SK-N-MC (cell line): ENCODE measurements at places on chromosomes 5 and 9.

- DNase-seq, result no peak
These were observed 10.3 kb downstream of the CDK7 start for GRCh38 chr5:69245031-69245430.

DNA sequence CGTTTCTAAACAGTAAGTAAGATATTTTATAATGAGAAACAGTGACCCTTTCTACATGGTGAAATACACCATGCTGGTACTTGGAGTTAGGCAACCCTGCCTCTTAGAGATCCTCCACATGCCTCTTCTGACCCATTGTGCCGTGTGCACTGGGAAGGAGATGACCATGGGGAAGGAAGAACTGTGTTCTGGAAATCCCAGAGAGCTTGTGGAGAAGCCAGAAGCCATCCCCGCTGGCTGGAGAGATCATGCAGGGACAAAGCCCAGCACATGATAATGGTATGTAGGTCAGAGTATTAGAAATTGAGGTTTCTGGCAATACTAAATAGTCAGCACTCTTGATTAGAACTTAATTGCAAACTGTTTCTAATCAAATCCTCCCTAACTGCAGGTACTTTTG is 307.3 kb downstream of the FBXL7 start:
- DNase-seq, result no peak

DNA sequence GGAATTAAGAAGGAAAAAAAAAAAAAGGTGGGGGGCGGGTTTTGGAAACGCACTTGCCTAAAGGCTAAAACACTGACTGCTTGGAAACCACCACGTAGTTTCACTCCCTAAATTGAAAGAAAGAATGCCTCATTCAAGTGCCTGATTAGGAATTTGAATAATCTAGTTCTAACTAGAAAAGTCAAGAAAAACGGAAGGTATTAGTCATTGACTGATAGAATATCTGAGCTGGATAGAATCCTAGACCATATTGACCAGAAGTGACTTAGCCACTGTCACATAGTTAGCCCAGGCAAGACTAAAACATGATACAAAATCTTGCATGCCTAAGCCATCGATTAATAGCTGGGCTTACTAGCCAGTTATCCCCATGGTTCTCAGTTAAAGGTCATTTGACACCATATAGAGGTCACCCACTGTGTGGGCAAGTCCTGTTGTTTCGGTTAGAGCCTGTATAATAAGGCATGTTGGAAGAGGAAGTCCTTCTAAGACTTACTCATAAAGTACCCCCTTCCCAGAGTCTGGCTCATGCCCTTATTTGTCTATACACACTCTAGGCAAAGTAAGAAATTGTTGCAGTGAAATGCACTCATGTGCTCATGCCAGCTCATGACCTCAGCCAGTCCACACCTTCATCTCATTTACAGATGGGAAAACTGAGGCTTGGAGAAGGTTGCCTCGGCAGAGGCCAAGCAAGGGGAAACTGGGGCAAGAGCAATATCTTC is 40.2 kb downstream of the SH3RF2 start:
- DNase-seq, result no peak

GRCh38 chr9:3989915-3990314 is 310.0 kb downstream of the GLIS3 start:
- DNase-seq, result no peak

DNA sequence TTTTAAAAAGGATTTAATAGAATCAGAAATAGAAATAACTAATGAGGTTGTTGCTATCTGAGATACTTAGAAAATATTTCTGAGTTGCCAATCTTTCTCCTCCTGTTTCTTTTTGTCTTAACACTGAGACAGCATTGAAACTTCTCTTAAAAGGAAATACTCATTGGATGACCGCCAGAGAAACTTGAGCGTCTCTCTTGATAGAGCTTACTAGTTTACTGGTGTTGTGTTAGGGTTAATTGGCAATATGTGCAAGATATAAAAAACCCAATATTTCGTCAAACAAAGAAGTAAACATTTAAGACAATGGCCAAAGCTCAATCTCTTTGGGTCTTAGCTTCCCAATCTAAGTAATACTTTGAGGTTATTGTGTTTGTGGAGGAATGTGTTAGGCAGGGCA is 176.4 kb upstream of the CHD1 start:
- DNase-seq, result no peak

- DNase-seq, result no peak
These were observed 15.1 kb upstream of the ACSL6 start for GRCh38 chr5:132026516-132027008.

DNA sequence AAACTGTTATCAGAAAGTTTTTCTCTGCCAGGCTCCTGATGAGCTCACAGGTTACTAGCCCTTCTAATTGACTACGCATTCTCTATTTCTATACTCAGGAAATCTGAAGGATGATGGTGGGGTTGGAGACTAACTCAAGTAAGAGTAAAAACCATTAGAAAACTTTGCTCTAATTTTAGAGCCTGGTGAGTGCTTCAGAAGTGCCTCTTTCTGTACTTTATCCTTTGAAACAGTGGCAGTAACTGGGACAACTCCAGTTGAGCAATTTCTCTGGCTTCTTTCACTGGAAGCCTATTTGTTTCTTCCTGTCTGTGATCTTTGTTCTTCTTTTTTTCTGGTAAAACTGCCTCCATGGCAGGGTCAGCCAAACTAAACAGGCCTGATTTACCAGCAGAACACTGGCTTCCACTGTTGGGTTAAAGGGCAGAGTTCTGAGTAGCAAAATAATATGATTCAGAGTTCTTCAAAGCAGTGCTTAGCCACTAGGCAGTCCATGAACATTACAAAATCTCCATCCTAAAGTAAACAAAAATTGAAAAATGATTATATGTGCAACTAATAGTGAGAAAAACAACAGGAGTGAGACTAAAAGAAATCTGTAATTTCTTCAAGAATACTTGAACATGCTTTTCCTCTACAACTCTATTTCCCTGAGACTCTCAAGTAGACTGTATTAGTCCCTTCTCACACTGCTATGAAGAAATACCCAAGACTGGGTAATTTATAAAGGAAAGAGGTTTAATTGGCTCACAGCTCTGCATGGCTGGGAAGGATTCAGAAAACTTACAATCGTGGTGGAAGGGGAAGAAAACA is 79.8 kb downstream of the MROH2B start:
- DNase-seq, result no peak

DNA sequence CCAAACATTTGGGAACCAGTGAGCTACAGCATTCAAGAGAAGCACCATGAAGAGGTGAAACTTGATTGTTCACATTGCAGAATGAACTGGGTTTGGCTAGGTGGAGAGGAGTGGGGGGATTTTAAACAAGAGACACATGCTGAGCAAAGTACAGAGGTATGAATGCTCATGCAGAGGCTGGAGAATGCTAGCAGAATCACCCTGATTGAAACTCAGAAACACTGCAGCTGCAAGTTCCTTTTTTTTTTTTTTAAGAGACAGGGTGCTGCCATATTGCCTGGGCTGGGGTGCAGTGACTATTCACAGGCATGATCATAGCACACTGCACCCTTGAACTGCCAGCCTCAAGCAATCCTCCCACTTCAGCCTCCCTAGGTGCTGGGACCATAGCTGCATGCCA is 35.1 kb downstream of the DENND1A start:
- DNase-seq, result no peak

GRCh38 chr9:128636024-128636390 is 20.6 kb downstream of the DYNC2I2 start:
- no peak for DNase-seq

- DNase-seq, result no peak
These were observed 521.2 kb downstream of the CHSY3 start for GRCh38 chr5:130425424-130425823.

- no peak for DNase-seq
These were observed 39.2 kb downstream of the TLE4 start for GRCh38 chr9:79610791-79611614.

GRCh38 chr5:116135344-116135743 is 50.5 kb downstream of the COMMD10 start:
- no peak for DNase-seq

DNA sequence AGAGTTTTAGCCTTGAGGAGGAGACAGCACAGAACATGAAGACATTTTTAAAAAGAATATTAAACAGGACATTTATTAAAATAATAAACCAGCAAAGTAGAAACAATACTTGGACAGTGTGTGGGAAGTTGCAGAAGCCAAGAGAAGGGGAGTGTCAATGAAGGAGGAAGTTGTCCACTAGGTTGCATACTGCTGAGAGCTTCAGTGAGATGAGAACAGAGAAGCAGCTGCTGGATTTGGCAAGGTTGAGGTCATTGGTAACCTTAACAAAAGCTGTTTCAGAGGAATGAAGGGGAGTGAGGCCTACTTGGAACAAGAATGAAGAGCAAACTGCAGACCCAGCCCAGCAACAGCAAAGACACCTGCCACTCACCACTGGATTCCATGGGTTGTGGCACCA is 11.4 kb downstream of the BHMT start:
- no peak for DNase-seq

DNA sequence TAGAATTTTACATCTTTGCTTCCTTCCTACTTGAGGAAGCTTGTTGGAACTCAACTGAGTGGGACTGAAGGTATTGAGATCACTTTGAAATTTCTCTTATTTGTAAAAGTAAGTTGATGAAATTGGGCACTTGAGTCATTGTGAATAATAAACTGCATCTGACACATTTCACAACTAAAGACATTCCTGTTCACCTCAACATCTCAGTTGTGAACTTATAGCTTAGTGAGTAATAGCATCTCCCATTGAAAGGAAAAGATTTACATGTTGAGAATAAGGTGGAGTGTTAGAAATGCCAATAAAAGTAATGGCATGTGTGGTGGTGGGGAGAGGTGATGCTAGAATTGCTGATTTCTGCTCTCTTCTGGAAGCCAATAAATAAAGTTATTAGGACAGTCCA is 145.0 kb downstream of the SLC24A2 start:
- no peak for DNase-seq

- DNase-seq, result no peak
These were observed 50.0 kb downstream of the HACD4 start for GRCh38 chr9:20981486-20981885.
